ENCODE measurements at places on chromosomes 6 and 20. TPM values are rescaled to one million over a fixed set of nuclear protein-coding genes. Genes with fewer than 3 reads are reported as not detected.

The ZNF391 gene
- 0.32 TPM for total RNA-seq

The ADAT2 gene
- total RNA-seq, result 3.0 TPM

The OR2J3 gene
- total RNA-seq, result not detected

GRCh38 chr20:4007383-4008025 lies 7.9 kb downstream of the RNF24 start:
- DNase-seq, result no peak

DNA sequence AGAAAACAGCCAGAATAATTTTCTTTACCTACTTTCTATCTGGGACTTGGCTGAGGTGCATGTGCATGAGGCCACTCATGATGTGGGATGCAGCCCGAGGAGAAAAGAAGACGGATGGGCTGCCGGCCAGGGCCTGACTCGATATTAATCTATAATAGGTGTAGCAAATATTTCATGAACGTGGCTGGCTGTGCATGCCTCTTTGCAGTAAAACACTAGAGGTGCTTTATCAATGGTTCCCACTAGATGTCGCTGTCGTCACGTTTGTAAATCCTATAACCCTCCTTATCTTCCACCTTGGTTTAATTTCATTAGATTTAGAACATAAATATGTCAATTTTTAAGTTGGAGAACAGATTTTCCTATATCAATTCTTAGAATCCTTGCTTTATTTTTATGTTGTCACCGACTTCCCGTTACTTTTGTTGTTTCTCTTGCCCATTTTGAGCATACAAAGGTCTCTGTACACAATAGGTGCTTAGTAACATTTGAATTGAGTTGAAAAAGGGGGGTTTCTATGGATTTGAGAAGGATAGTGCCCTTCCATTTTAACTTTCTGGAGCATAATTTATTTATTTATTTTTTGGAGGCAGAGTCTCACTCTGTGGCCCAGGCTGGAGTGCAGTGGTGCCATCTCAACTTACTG lies 19.6 kb upstream of the FERMT1 start:
- peak; percentile 64 for DNase-seq

Measured in fibroblast of villous mesenchyme (primary cell).